Kidney glomerular epithelial cell (primary cell): ENCODE measurements at places on chromosomes 3 and 15.

DNA sequence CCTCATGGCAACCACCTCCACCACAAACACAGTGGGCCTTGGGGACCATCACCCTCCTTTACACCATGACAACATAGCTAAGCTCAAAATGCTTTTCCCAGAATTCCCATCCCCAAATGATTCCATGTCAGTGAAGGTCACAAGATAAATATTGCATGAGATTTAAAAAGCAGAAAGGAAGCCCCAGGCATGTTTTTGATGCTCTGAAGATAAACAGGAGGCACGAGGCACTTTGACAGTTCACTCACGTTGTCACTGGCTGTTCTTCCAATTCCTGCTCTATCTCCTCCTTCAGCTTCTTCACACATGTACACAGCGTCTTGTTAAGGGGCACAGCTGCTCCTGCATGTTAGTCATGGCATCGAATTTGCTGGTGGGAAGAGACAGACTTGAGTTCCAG, 180.4 kb downstream of the STAC start:
- no peak for DNase-seq

DNA sequence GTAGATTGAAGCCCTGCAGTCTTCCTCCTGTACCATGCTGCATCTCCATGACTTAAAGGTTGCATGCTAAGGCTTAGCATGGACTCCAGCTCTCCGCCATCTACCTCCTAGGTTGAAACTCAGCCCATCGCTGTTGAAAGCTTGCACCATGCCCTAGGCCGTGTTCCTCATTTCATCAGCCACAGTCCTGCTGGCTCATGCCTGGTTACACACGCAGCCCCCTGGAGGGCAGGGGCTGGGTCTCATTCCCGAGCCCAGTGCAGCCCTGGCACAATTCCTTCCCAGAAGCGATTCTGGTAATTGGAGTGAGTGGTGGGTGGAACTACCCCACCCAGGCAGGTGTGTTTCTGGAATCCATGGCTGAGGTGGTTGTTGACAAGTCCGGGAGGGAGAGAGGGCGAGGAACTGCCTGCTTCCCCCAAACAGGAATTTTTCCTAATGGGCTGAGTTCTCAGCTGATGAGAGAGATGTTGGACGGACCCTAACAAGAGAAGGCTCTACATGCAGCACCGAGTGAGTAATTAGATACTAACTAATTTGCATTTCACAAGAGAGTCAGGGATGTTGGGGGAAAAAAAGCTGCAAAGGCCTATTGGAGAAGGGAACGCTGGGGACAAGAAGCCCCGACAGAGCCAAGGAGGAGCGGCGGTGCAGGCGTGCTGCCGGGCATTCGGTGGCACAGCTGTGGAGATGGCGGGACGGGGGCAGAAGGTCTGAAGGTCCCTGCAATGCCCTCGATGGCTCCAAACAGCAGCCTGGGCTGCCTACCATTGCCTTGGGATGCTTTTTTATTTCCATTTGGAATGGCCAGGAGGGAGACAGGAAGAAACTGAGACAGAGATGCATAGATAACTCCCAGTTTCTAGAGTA, 92.3 kb upstream of the TLE3 start:
- DNase-seq, result no peak

DNA sequence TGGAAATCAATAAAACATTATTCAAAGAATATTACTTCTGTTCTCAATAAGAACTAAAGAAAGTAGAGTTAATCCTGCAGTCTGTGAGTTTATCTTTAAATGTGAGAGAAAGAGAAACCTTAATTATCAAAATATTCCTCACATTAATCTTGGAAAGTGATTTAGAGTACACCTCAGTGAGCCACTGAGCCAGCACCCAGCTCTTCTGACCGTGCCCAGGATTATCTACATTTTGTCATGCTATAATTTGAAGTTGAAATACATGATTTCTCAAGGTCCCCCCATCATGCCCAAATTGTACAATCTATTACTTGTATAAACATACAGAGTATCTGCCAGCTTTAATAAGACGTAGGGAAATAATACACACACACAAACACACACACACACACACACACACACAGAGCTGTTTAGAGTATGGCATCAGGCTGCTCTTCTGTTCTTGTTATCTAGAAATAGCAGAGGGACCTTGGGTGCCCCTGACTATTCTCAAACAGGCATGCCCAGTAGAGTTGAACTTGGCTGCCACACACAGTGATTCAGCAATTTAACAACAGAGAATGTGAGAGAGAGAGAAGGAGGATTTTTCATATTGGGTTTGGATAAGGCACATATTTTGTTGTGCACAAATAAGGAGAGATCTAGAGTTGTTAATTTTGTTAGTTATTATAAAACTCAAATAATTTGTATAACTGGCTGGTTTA, 74.4 kb downstream of the P2RY1 start:
- DNase-seq, result no peak

DNA sequence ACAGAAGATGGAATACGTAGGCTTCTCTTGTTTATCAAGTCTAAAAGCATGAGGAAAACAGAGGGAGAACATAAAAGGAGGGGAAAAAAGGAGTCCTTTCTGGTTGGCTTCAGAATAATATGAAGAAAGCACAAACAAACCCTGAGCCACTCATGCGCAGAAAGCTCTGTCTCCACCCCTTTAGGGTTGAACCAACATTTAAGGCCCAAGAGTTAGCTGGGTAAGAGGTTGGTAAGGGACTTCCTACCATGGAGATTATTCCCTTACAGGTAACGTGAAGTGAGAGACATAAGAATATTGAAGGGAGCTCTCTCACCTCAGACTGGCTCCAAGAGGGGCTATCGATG, 145.3 kb downstream of the RORA start:
- DNase-seq, result no peak

DNA sequence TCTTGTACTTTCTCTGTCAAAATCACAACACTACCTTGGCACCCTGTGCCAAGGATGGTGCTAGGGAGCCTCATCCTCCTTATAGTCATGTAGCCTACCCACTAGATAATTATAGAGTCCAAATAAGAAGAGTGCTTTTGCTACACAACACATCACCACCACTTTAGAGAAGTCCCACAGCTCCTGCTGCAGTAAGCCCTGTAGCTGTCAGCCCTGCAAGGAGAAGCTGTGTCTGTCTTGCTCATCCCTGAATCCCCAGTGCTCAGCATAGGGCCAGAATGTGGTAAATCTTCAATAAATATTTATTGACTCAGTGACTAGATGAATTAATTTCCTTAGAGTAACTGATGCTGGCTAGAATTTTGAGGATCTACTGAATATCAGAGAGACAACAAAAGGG, 190.8 kb downstream of the ZNF621 start:
- no peak for DNase-seq

DNA sequence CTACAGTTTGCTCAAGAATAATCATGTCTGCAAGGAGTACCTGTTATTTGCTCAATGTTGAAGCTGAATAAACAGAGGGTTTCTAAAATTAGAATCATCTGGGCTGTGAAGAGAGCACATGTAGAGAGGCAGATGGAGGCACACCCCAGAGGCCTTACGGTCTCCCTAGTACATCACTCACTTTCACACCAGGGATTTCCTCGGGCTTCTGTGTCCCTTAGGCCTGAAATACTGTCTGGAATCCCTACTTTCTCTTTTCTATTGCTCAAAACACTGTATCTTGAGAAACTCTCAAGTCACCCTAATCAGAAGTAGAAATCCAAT, 473.7 kb upstream of the ROBO2 start:
- no peak for DNase-seq

DNA sequence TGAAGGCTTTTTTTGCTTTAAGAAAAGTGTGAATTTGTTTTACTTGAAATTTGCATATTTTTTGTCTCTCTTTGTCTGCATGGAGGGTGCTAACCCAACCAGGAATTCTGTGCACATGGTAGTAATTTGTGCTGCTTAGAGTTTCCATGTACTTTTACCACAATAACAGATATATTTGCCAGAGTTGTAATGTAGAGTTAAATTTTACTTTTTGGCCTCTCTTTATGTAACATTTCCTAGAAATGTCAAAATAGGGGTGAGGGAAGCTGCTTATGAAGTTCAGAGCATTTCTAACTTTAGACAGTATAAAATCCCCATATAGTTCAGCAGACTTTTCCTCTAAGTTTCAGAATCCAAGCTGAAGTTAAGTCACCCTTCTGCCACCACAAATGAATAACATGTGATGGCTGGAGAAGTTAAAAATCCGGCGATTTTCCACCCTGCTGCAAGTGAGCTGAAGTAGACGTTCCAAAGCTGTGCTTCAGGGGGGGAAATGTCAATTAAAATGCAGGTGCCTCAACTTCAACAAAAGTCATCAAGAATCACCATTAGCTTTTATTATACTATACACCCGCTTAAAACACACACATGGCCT, 385.7 kb upstream of the NR2F2 start:
- no peak for DNase-seq

DNA sequence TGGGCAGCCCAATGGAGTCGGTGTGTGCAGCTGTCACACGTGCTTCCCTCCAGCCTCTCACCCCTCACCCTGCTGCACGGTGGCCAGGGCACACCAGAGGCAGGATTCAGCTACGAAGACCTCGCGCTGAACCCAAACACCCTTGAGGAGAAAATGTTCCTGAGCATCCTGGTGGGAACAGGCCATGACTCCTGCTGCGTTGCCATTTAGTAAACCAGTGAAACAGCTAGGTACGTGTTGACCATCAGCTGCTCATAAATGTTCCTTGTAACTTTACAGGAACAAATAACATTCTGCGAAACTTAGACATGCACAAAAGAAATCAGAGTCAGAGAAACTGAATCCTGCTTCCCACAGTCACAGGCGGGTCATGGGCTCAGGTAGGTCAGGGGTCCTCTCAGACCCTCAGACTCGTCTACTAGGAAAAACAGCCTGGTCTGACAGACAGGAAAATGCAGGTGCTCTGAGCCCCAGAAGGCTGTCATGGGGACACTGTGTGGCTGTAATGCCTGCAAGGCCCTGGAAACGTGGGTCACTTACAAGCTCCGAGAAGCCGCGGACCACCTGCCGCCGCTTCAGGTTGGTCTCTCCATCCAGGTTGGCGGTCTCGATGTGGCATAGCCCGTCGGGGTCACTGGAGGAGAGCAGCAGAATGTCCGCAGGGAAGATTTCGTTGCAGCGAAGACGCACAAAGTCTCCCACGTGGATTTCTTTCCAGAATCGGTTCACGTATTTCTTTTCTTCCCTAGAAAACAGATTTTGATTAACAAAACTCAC, 82.5 kb downstream of the ATP10A start:
- DNase-seq, result no peak

- no peak for DNase-seq
Observed at GRCh38 chr3:185056908-185057307, 96.0 kb downstream of the C3orf70 start.
